HFF-Myc (cell line): ENCODE measurements at places on chromosomes 2 and 18.

- DNase-seq, result peak; percentile 46
Observed at GRCh38 chr2:241354668-241355658, 1.1 kb upstream of the FARP2 start.

- DNase-seq, result peak; percentile 48
Observed at GRCh38 chr2:225002039-225002655, 40.1 kb downstream of the DOCK10 start.

DNA sequence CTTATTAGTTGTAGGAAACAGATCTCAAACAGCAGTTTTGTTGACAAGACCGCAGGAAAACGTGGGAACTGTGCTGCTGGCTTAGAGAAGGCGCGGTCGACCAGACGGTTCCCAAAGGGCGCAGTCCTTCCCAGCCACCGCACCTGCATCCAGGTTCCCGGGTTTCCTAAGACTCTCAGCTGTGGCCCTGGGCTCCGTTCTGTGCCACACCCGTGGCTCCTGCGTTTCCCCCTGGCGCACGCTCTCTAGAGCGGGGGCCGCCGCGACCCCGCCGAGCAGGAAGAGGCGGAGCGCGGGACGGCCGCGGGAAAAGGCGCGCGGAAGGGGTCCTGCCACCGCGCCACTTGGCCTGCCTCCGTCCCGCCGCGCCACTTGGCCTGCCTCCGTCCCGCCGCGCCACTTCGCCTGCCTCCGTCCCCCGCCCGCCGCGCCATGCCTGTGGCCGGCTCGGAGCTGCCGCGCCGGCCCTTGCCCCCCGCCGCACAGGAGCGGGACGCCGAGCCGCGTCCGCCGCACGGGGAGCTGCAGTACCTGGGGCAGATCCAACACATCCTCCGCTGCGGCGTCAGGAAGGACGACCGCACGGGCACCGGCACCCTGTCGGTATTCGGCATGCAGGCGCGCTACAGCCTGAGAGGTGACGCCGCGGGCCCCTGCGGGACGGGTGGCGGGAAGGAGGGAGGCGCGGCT is at the start of gene TYMS:
Gene TYMS, plus strand, starts transcription at position 343 of the 690 bp plus-strand sequence. Its CDS starts 90 bp downstream, at position 433.
- DNase-seq, result peak; percentile 37

DNA sequence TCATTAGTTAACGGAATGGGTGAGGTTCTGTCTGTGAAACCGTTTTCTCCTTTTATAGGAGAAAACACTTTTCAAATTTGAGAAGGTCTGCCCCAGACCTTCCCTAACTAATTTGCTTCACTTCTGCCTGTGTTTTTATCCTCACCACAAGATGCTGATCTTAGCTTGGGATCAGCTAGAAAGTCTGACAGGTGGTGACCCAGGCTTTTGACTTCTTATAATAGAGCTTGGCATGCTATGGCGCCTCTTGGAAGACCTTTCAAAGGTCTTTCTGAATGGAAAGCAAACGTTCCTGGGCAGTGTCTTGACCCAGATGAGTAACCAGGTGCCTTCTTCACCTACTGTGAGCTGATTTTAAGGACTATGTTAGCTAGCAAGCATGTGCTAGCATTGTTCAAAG is 91.4 kb downstream of the LYPD6 start:
- no peak for DNase-seq

DNA sequence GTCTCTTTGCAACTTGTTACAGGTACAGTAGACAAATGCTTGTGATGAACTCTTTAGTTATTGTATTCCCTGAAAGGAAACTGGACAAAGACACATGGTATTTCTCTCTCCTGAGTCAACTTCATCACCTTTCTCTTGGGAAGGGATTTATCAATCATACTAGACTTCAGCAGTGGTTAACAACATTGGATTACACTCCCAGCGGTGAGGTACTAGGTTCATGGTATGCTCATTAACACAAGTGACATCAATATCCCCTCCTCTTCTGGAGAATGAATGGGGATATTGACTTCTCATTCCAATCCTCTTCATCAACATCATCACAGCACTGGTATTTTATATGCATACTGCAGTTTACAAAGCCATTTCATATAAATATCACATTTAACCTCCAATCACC is 574.6 kb downstream of the ERBB4 start:
- no peak for DNase-seq

- no peak for DNase-seq
Observed at GRCh38 chr18:3513481-3513880, 63.5 kb downstream of the TGIF1 start.

DNA sequence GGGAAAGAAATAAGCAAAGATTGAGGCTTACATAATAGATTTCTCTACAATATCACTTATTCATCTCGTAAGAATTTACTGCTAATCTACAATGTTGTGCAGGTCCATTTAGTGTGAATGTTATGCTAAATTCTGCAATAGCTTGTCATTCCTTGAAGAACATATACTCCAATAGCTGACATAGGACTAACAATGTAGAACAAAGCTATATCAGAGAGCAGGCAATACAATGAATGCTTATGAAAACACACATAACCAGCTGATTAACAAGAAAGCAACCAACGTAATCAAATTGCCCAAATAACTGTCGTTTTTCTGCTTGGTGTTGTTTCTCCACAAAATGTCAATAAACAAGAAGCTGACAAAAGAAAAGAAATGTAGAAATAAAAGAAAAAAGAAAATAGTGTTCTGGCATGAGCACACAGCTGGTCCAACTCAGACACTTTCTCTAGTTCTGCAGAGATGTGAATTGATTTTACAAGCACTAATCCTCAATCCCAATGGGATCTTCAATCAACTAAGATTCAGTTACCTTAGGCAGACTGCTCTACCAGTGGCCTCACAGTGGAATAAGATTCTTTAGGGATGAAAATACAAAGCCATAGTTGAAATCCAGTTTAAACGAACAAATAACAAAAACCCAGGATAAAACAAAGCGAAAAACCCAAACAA is 1024.7 kb upstream of the PIK3C3 start:
- DNase-seq, result no peak

- no peak for DNase-seq
Observed at GRCh38 chr18:63146828-63147409, 172.7 kb downstream of the BCL2 start.

- DNase-seq, result no peak
Observed at GRCh38 chr2:167406558-167406957, 518.3 kb downstream of the XIRP2 start.

GRCh38 chr2:150045601-150046000 is 441.9 kb downstream of the RND3 start:
- DNase-seq, result no peak

GRCh38 chr2:117953231-117953630 is 60.6 kb downstream of the CCDC93 start:
- DNase-seq, result no peak

DNA sequence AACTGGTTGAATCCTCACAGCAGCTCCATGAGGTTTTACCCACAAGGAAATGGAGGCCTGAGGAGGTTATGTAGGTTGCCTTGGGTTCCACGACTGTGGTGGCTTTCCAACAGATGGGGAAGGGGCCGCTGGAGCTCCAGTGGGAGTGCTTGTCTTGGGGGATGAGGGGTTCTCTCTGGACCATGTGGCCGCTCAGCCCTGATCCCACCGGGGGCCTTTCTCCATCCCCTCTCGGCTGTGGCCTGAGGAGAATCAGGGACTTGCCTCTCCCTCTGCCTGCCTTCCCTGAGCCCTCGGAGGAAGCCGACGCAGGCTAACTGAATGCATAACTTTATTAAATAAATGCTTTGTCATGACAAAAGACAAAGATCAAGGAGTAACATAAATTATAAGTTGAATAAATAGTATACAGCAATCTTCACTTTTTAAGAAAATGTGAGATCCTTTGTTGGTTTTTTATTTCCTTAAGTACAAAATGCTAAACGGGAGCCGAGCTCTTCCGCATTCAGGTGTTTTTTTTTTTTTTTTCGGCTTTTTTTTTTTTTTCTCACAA is 23.5 kb downstream of the IGFBP5 start:
- DNase-seq, result no peak

DNA sequence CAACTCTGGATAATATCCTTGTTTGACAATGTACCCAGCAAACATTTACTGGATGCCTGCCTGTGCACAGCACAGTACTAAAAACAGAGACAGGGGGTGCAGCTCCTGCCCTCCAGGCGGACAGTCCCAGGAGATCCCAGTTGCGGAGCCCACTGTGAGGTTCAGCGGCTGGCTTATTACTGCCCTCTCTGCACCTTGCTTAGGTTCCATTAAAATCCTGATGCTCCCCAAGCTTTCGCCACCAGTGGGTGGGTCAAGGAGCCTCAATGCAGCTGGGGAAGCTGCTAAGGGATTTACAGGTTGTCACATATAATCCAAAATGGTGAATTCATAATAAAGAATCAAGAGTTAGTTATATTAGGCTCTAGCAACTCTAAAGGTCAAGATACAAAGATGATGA is 38.3 kb downstream of the CRACDL start:
- no peak for DNase-seq

GRCh38 chr2:61549546-61549945 is 11.4 kb upstream of the XPO1 start:
- no peak for DNase-seq

- DNase-seq, result no peak
Observed at GRCh38 chr18:48947560-48947959, 3.2 kb downstream of the SMAD7 start.

DNA sequence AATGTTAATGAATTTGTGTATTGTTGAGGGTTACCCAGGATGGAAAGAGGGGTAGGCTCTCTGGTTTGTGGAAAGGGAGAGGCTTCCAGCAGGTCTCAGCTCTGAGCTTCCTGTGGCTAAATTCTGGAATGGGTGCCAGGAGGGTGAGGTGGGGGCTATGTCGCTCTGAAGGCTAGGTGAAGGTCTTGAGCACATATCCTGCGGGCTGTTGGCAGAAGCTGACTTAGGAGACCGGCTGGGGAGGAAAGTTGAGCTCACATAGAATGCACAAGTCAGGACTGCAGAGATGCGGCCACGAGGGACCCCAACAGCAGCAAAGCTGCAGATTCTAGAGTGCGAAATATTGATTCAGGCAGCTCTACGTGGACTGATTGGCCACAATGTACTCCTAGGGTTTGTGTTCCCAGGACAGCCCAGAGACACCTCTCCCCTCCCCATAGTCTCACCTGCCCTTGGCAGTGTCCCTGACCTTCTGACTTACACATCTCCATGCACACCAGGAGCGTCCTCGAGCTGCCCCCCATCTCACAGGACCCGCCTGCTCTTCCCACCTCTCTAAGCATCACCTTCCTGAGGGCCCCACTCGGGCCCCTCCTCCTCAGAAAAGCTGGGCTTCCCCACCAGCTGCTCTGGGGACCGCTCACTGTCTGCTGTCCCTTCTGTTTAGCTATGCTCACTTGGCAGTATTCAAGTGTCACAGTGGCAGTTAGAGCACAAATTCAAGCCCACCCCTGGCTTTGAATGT is 72.6 kb downstream of the ALK start:
- DNase-seq, result no peak

GRCh38 chr2:33214857-33215256 is 261.6 kb upstream of the RASGRP3 start:
- no peak for DNase-seq

- no peak for DNase-seq
Observed at GRCh38 chr2:102082571-102083392, 59.8 kb upstream of the IL1R1 start.

DNA sequence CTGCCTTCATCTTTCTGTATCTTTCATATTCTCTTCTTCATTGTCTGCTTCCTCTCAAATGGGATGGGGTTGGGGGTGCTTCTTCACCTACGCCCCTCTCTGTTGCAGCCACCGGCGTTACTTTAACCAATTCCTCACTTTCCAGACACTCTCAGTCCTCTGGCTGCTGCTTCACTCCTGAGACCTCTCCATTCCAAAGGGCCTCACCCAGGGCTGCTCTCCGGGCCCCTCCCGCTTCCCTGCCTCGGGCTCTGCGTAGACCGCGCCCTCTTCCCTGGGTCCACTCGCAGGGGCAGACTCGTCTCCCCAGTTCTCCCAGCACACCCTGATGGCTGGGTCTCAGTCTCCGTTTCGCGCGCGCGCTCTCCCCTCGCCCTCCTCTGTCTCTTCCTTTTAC is 926 bp downstream of the SERPINB8 start:
- DNase-seq, result no peak

DNA sequence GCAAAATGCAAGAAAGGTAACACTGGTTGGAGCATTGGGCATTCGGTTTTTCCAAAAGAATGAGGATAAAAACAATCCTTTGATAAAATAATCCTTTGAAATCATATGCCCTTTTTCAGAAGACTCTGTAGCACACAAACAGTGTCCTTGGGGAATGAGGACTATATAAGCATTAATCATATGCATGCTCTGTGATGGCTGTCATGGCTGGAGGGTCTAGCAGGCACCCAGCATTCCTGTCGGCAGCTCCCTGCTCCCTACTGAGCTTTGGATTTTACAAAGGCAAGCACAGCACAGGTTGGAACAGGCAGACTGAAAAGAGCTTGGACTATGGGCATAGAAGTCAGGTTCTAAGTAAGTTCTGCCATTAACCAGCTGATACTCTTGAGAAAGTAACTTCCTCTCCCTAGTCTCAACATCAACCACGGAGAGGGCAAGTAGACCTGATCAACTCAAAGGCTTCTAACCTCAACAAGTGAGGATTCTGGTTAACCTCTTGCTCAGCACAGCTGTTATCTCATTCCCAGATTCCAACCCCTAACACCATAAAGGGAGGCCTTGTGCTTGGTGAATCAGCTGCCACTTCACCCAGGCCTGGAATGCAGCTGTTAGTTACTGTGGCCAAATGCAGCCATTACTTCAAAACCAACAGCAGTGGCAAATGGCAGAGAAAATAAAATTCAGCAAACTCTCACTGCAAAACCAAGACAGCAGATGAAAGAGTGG is 29.5 kb downstream of the GALNT14 start:
- DNase-seq, result no peak

- peak; percentile 22 for DNase-seq
Observed at GRCh38 chr2:72937356-72937669, 20.0 kb downstream of the EMX1 start.

- no peak for DNase-seq
Observed at GRCh38 chr2:12619975-12620374, 96.8 kb upstream of the TRIB2 start.

GRCh38 chr2:210461401-210461800 is 15.2 kb downstream of the LANCL1 start:
- DNase-seq, result no peak

DNA sequence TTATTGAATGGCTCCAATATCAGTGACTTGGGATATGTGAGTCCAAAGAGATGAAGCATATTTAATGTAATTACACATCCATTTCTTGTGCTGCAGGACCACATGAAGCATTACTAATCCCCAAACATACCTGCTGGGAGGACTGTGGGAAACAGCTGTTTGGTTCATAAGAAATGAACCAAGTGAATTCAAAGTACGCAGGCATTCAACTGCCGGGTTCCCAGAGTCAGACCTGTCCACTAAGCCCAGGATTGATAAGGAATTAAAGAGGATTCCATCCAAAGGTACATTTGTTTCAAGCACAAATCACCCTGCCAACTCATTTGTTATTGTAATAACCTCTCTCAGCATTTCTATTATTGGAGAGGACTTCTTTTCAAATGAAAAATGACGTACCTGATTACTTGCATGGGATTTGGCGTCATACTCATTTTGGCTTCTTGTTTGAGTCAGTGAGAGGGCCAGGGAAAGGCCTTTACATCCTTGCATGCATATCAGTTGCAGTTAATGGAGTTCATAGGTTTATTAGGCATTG is 230.7 kb downstream of the TXNL1 start:
- no peak for DNase-seq

- DNase-seq, result no peak
Observed at GRCh38 chr18:10453806-10454680, at the start of gene APCDD1. APCDD1 (plus strand) TSS chr18:10454635; CDS start chr18:10454982, 347 bp downstream.
